ENCODE measurements at places on chromosomes 1 and 21.

- DNase-seq: no peak
Observed at GRCh38 chr1:15402809-15403450, 6.8 kb upstream of the EFHD2 start.

DNA sequence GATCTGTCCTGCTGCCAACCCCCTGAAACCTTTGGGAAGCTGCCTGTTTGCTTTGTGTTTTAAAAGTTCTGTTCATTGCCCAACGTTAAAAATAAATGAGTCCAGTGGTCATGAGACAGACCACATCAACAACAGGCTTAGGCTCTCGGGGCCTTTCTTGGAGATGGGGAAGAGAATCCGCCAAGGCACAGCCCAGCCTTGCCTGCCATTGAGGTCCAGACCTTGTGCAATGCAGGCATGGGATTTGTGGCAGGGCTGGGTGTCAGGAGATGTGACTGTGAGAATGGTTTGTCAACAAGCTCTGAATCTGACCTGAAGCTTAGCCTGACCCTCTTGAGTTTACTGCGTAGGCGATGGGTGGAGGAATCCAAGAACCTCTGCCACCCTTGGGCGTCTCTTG, 4.2 kb downstream of the SPSB1 start:
- no peak for DNase-seq

GRCh38 chr21:33401630-33401992, 1.6 kb upstream of the IFNGR2 start:
- DNase-seq: no peak

DNA sequence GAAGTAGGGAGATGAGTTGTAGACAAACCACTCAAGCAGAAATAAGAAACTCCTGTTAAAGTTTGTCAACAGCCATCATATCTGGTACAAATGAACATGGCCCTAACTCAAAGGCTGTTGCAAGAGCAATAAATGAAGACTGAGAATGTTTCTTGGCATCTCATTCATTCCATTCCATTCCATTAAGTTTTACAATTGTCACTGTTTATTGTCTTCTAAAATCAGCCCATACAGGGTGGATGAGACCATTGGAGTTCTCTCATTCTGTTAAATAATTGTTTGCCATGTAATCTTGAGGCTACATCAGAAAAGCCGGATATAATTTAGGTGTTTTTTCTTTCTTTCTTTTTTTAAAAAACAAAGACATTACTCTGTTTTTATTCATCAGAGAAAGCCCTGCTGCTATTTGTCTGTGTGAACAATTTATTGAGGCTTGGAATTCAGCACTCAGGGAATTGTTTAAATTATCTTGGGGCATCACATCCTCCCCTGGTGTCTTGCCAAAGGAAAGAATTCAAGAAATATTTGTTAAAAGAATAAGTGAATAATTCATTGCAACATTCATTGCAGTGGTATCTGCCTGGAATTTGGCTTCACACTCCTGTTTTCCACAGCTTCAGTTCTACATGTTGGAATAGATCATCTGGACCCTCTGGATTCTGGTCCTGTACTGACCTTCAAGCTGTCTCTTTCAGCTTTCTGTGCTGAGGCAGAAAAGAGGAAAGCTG, 604.5 kb downstream of the PLPP3 start:
- no peak for DNase-seq

DNA sequence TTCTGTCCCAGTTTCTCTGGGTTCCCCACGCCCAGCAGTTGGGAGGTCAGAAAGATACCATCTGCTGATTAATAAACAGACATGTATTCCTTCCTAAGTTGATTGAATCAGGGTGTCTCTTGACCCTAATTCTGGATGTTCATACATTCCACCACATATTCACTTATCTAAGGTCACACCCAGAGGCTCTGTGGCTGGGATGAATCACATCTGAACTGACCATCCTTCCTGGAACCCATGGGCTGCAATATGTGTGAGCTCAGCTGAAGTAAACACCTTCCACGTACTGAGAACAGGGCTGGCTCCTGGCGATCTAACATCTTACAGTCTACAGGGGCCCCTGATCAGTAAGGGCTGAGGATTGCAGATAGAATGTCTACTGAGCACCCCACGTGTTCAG, 20.5 kb upstream of the TRABD2B start:
- DNase-seq: no peak

GRCh38 chr1:1980467-1981141, 23.0 kb downstream of the CFAP74 start:
- DNase-seq: no peak

DNA sequence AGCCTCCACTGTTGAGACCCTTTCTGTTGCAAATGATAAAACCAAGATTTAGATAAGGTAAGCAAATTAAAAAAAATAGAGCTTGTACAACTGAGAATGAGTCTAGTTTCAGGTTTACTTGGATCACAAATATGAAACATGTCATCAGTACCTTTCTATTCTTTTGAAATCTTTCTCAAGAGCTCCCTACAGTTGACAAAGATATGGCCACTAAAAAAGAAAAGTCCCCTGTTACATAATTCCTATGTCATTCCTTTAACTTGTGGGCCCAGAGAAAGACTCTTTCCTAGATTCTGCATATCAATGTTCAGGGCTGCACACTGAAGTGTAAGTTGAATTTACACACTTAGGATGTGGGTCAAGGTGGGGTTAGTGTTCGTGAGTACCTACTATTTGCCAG, 168.1 kb downstream of the PLA2G4A start:
- no peak for DNase-seq

DNA sequence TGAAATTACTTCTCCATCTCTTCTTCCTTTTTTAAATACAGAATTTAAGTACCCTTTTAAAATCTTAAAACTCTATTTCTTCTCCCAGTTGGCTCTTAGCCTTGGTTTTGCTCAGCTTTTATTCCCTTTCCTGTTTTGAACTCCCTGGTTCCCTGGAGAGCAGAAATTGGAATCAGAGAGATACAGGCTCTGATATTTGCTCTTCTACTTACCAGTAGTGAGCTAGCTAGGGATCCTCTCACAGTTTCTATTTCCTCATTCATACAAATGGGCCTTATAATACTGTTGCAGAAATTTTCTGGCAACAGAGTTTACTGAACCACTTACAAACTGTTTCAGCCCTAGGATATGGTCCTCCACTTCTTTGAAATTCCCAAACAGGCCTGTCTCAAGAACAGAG, 606.3 kb downstream of the NUF2 start:
- no peak for DNase-seq

GRCh38 chr1:10604966-10605365, 130.2 kb downstream of the PEX14 start:
- DNase-seq: no peak

DNA sequence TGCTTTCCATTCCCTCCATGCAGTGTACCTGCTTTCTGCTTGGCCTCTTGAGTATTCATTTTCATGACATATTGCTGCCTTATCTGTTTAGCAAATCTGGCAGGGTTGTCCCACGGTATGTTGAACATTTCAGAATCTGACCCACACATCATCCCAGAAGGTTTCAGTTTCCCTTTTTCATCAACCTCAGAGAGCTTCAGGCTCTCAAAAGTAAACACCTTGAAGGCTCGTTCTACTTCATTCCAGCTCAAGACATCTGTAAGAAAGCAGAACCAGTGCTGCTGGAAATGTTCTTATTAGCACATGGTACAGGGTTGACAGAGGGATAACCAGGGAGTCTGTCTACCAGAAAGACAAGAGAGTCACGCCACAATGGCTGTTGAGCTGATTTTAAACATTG, 103.6 kb downstream of the SPAG17 start:
- DNase-seq: no peak

DNA sequence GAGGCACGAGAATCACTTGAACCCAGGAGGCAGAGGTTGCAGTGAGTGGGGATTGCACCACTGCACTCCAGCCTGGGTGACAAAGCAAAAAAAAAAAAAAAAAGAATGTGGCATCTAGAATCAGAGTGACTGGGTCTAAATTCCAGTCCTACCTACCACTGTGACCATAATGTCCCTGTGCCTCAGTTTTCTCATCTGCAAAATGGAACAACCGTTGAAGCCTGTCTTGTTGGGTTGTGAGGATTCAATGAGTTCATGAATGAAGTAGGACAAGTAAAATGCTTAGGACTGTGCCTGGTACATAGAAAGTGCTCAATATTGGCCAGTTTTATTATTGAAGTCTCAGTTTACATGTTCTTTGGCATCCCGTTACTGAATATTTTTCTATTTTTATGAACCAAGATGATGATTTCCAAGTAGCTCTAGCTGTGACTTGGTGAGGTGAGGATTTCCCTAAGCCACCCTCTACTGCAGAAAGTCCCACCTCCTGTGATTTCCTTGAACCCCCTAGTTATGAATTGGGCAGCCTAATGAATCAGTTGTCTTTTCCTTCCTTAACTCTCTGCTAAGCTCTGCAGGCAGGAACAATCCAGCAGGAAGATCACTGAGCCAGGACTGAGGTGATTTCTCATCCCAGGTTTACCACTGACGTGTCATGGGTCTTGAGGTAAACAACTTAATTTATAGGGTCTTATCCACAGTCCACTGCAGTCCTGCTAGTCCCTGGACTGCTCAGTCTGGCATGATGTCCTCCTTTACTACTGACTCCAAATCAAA, 18.9 kb upstream of the MEAF6 start:
- no peak for DNase-seq

DNA sequence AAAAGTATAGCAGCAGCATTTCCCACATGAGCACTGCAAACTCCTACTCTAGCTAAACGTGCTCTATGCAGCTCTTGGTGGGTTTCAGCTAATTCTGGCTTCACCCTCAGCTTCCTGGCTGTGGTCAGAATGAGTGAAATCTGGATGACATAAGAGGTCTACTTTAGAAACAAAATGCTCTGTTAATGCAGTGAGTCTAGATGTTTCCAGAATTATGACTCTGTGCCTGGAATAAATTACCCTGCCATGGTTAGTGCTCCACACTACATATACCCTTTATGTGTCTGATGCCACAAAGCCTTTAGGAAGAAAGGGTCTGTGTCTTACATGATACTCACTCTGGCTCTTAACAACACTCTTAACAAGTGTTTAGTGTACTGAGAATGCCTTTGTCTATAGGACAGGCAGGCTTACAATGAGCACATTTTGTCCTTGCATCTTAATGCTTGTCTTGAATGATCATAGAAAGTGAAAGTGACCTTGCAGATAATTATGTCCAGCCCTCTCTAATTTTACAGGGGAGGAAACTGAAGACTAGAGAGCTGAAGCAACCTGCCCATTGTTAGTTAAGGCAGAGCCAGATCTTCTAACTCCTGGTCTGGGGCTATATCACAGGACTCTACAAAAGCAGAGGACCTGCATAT, 9.2 kb downstream of the S100A10 start:
- DNase-seq: no peak

GRCh38 chr1:192966073-192966472, 93.1 kb downstream of the UCHL5 start:
- DNase-seq: no peak

DNA sequence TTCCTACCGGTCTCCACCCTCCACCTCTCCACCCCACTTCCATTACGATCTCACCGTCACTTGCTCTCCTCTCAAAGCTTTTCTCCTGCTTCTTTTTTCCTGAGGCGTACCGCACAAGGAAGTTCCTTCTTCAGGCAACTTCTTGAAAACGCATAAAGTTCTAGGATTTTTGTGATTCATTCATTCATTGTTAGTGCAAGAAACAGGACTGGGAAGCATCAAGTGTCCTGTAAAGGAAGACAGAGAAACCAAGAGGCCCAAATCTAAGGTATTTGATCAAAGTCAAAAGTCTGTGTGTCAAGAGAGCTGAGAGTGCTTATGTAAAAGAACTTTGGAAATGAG, 1.3 kb upstream of the RCC2 start:
- DNase-seq: no peak

GRCh38 chr1:214361636-214362035, 80.7 kb downstream of the SMYD2 start:
- DNase-seq: no peak

GRCh38 chr1:187721216-187721615, 892.5 kb downstream of the PLA2G4A start:
- no peak for DNase-seq

- no peak for DNase-seq
Observed at GRCh38 chr21:37402251-37402867, 35.8 kb downstream of the DYRK1A start.

GRCh38 chr21:19228226-19228625, 824.6 kb upstream of the TMPRSS15 start:
- DNase-seq: no peak

- no peak for DNase-seq
Observed at GRCh38 chr1:7388488-7389185, 382.5 kb upstream of the VAMP3 start.

DNA sequence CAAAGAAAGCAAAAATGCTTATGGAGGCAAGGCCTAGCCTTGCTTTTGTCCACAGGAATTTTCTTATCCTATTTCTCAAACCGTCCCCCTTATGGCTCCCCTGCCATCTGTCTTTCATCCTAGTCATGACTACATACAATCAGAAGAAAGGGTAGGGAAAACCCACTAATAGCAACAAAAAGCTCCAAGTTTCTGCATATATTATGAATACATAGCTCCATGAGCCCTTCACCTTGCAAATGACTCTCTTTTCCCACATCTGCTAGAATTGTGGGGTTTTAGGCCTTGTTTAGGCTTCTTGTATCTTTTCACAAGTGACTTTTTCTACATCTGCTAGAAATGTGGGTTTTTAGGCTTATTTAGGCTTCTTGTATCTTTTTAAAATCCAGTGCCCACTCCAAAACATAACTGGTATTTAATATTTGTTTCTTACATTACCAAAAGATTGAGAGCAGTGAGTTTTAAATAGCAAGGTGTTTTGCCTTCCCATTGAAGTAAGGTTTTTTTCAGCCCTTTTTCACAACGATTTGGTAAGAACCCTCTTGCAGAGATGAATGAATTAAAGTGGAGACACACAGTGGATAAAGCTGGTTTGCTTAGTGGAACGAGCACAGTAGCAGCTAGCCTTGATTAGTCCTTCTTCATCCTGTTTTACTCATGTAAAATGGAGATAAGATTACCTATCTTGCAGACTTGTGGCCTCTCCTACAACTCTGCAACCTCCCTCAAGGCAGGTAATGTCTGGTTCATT, 4.4 kb downstream of the GADD45A start:
- DNase-seq: no peak

DNA sequence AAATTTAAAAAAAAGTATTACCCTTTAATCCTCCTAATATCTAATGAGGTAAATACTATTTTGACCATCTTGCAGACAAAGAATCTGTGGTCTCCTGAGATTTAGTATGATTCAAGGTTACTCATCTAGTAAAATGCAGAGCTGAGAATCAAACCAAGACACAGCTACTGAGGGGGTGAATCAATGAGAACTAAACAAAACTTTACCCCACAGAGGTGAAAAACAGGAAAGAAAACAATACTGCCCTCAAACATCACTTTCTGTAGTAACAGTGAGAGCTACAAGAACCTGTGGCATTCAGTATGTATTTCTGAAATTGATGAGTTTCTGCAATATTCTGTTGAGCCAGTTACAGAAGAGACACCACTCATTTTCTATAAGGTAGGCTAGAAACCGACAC, 85.1 kb downstream of the JAK1 start:
- no peak for DNase-seq

GRCh38 chr1:45979778-45980176, 152.7 kb downstream of the PIK3R3 start:
- no peak for DNase-seq

Measured in caudate nucleus (tissue), 63 donors.